Activated CD4-positive, alpha-beta T cell treated with anti-CD3 and anti-CD28 coated beads, Interleukin-2, amount 50 U/mL, for 16 hours (primary cell): ENCODE measurements at places on chromosomes 2 and 18.

DNA sequence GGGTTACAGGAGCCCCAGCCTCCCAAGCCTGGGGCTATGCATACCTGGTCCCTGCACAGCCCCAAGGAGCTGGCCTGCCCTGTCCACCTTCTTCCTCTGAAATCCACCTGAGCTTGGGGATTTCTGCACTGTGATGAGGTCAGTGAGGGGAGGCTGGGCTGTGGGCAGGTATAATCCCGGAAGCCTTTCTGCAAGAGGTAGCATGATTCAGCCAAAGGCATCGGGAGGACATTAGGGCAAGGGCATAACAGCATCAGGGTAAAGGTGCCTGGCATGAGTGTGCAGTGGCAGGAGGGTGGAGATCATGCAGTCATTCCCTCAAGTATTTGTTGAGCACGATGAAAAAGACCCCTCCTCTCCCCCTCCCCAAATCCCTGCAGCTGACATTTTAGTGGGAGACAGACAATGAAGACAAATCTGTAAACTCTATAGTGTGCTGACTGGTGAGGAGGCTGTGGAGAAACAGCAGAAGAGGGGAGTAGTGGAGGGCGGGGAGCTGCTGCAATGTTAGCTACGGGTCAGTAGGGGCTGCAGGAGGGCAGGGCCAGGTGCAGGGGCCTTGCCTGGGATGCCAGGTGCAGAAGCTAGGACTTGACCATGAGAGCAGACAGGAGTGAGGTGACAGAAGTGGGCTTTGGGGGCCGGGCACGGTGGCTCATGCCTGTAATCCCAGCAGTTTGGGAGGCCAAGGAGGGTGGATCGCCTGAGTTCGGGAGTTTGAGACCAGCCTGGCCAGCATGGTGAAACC, 18.7 kb downstream of the ZFP36L2 start:
- DNase-seq: no peak

- no peak for DNase-seq
These were observed 67.7 kb downstream of the NCK2 start for GRCh38 chr2:105812180-105813044.

- DNase-seq: no peak
These were observed 331.8 kb upstream of the MYT1L start for GRCh38 chr2:2662847-2663356.

- DNase-seq: peak; percentile 21
These were observed 112.4 kb downstream of the CYRIA start for GRCh38 chr2:16553226-16553625.

- peak; percentile 52 for DNase-seq
These were observed 2.8 kb downstream of the TRPM8 start for GRCh38 chr2:233919938-233920337.

DNA sequence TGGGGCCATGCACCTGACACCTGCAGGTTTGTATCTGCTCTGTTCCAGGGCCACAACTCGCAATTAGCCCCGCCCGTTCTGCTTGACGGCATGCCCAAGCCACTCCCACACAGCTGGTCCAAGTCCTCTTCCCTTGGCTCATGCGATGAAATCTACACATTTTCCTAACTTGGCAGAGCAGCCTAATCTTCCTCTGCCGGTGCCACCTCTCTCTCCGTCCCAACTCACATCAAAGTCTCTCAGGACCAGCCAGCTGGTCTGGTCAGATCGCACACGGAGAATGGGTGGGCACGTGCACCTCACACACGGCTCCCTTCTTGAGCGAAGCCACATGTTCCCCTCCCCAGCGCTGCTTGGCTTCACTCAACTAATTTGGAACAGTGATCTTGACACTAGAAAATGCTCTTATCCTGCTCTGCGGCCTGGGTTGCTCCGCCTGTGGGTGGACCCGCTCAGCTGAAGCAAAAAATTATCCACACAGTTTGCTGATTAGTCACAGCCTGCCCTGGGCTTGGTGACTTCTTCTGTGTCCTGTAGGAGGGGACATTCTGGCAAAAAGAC, 176.7 kb downstream of the NRP2 start:
- DNase-seq: no peak

GRCh38 chr2:20430461-20431300, 16.2 kb upstream of the RHOB start:
- DNase-seq: peak; percentile 83

DNA sequence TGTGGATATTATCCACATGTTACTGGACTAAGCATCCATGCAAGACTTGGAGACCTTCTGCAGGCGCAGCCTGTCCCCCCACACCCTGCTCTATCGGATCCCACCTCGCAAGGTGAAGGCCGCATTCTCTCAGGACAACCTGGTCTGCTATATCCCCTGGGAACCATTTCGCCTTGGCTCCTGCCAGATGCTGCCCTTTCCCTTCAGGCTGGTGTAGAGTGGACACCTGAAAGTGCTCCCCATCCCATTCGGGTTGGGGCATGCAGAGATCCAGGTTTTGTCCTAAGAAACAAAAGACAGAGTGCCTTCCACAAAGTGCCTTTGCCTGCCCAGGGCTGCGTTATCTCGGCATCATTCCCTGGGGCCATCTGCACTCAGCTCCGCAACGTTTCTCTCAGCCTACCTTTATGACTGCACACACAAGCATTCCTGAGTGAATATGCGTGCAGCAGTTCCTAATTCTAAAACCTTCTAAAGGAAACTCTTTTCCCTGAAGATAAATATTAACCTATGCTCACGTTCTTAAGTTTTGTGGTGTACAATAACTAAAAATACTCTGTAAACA, 20.5 kb downstream of the FHL2 start:
- DNase-seq: no peak

GRCh38 chr2:128236491-128237035, 82.1 kb downstream of the HS6ST1 start:
- DNase-seq: no peak

GRCh38 chr2:237060534-237061312, 25.0 kb upstream of the COPS8 start:
- peak; percentile 12 for DNase-seq

DNA sequence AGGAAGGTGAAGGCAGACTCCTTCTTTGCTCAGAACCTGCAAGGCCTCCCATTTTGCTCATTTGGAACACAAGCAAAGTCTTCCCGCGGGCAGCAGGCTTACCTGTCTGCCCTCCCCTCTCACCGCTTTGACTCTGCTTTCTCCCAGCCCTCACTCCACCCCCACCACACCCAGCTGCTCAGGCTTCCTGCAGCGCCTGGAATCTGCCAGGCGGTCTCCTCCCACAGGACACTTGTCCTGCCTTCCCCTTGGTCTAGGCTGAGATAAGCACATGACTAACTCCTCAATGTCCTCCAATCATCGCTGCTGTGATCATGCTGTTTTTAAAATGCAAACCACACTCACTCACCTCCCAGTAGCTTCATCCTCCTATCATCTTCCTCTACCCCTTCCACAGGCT, 430.0 kb downstream of the ZNF516 start:
- DNase-seq: no peak

DNA sequence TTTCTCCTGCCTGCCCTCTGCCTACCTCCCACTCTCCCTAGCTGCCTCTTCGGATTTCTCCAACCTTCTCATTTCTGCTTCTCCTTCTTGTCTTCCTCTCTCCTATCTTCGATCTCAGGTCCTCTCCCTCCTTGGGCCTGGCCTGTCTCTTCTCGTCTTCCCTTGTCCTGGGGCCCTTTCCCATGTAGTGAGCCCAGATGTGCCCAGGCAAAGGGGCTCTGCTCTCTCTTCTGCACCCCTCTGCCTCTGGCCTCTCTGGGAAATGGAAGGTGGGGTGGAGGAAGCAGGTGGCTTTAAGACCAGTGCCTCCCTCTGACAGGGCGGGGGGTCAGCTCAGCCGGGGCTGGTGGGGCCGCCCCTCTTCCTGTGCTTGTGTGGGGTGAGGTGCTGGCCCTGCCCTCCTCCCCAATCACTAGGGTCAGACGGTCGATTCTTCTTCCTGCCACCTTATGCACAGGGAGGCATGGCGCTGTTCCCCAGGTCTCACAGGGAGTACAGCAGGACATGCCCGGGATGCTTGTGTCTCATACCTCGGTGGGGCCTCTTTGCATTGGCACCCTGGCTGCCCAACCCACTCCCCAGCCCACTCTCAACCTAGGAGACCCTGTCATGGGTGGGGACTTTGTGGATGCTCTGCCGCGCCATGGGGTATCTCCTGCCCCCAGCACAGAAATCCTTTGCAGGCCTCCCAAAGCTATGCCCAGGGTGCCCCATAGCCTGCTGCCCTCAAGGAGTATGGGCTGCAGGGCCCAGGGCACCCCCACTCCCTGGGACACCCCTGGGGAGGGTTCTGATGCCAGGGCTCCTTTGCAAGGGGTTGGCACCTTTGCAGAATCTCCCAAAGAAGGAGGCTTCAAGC, 213.8 kb upstream of the HAAO start:
- DNase-seq: no peak

- DNase-seq: no peak
These were observed 5.0 kb downstream of the AP1S3 start for GRCh38 chr2:223832241-223832903.

- no peak for DNase-seq
These were observed 58.4 kb downstream of the ARL4C start for GRCh38 chr2:234438305-234438977.

DNA sequence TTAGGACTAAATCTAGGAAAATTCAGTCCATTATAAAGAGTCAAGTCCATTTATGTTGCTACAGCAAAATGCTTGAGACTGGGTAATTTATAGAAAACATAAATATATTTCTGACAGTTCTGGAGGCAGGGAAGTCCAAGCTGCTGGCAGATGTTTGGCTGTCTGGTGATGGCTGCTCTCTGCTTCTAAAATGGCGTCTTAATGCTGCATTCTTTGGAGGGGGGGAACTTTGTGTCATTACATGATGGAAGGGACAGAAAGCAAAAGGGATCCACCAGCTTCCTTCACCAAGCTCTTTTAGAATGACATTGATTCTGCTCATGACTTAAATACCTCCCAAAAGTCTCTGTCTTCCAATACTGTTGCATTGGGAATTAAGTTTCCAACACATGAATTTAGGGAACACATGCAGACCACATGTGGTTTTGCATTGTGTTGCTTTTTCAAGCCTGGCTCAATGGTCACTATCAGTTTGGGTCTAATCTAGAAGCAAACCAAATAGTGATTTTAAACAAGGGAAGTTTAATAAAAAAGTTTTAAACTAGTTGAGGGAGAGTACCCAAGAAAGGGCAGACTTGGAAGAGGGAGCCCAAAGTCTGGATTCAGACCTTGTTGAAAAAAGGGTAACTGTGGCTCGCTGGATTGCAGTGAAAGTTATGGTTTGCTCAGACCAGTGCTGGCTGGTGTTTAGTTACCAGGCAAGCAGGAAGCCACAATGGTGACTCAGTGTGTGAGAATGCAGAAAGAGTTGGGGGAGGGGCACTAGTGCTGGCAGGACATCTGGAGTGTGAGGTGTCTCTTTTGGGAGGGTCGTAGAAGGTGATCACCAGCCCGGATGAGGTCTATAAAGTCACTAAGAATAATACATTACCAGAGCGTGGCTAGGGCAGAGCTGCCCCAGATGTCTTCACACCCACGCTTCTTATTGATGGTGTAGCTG, 30.8 kb downstream of the C18orf54 start:
- peak; percentile 74 for DNase-seq

DNA sequence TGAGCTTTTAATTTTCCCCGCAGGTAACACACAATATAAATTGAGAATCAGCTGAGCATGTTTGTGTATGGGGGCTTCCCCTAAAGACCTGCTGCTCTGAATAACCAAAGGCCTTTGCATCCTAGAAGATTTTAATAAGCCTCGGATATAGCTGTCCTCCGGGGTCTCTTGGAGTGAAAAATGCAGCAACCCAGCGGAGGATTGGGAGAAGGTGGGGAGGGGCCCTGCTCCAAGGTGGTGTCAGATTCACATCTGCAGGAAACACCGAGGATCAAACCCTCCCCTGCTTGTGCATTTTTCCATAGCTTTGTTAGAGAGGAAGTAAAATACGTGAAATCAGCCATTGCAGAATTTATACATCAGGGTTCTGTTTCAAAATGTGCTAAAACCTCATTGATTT, 63.0 kb upstream of the OTOF start:
- DNase-seq: no peak

DNA sequence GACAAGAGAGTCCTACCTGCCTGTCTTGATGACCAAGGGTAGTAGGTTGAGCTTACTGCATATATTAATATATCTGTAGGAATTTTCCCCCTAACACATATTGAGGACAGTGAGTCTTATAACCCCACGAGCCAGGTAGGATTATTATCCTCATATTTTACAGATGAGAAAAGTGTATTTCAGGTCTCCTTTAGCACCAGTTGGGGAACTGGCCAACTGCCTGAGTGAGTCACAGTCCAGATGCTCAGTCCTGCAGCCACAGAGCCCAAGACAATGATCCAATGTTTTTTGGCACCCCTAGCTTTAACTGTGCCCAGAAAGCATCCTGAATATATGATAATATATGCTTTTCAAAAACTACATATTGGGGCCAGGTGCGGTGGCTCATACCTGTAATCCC, 30.8 kb upstream of the GLS start:
- no peak for DNase-seq

DNA sequence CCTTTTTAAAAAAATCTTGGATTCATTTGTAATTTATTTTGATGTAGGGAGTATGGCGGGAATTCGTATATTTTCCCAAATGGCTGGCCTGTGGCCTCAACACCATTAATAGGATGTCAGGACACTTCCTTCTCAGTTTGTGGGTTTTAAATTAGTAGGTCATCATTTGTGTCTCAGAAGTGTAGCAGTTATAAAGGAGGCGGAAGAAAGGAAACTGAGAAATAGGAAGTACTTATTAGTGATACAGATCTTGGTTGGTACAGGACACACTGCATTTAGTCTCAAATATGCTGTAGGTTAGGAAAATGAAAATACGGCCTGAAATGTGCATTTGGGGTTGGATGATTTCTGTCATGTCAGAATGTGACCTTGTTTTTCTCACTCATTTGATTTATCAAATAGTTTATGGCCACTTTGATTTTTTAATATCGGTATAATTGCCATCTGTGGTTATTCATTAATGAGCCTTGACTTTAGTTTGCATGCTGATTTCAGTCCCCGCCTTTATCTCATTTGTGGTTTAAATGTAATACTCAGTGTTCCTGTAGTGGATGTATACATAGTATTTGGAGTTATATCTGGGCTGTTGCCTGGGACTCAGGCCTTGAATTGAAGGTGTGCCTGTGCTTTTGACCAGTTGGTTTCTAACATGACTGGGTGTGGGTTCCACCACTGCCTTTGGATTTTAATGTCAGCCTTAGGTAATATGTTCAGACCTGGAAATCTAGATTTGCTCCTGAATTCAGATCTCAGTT, 31.4 kb downstream of the ZCCHC2 start:
- no peak for DNase-seq

GRCh38 chr2:23940718-23941620, 706 bp downstream of the UBXN2A start:
- DNase-seq: peak; percentile 54

GRCh38 chr2:161245261-161245553, 63.0 kb upstream of the PSMD14 start:
- no peak for DNase-seq
